ENCODE measurements at places on chromosomes 4 and X.

DNA sequence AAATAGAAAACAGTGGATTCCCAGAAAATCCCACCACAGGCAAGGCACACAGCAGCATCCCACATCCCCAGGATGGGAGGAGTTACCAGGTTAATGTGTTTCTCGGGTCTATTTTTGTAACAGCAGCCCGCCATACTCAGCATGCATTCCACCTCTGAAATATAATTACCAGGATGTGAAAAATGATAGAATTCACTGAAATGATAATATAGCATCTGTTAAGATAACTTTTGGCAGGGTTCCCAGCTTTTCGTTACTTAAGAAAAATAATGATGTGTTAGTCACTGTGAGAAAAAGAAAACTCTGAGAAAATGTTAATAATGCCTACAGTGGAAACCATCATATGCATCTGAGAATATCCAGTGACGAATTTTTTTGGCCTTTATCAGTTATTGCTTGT, 87.1 kb downstream of the VCX2 start:
- H3K27ac ChIP-seq: no peak overlapping the region
- H3K27me3 ChIP-seq: no peaks in the 10 kb centered on the region
- DNase-seq: no peak

- H3K36me3 ChIP-seq: no peaks in the 10 kb centered on the region
- peak overlapping the region; percentile 3 for H3K27ac ChIP-seq
- H3K4me1 ChIP-seq: peaks cover 10% of the 10 kb centered on the region
Measured at GRCh38 chr4:169410839-169411770, 140.3 kb upstream of the SH3RF1 start.

DNA sequence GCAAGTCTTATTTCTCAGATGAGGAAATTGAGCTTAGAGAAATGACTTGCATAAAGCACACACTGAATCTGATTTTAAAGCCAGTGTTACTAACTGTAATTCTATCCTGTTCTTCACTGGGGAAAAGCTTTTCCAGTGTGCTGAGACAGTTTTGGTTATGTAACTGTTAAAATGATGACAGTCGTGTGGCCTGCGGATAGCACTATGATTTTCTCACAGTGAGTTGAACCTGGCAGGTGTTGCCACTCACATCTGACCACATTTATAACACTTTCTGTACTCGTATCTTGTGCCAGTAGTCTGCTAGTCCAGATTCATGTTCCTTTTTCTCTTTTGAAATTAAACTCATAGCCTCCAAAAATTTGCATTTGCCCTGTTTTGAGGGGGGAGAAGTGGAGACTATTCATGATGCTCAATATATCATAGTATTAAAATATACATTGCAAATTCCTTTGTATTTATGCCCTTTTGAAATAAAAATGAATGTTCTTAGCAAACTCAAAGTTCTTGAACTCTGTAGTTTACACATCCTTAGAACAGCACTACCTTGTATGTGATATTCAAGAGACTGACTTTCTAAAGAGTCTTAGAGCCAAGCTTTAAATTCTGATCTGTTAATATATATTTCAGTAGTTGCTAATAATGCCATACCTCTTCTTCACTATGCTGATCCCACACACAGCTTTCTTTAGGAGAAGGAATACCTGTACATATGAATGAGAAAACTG, 132.3 kb downstream of the PDLIM5 start:
- no peak for DNase-seq
- no peak overlapping the region for H3K4me3 ChIP-seq
- H3K36me3 ChIP-seq: peaks cover 19% of the 10 kb centered on the region
- no peaks in the 10 kb centered on the region for H3K4me1 ChIP-seq

DNA sequence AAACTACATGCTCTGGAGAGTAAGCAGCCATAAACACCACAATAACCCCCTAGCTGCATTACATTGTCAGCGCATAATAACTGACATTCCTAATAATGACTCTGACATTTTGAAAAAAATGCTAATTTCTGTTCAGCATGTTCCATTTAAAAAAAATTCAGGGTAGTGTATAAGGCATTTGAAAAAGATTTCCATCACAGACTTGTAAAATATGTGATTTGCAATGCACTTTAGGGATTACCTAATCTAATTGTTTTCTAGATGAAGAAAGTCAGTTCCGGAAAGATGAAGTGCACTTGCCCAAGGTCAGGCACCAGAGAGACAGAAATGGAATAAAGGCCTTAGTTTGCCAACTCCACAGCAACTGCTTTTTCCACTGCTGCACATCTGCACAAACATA, 55.3 kb downstream of the FANCB start:
- H3K4me3 ChIP-seq: no peak overlapping the region
- no peak overlapping the region for H3K27ac ChIP-seq
- no peak for DNase-seq
- H3K27me3 ChIP-seq: no peaks in the 10 kb centered on the region

GRCh38 chr4:20319825-20320612, 68.3 kb downstream of the SLIT2 start:
- no peaks in the 10 kb centered on the region for H3K27me3 ChIP-seq
- no peaks in the 10 kb centered on the region for H3K4me1 ChIP-seq

GRCh38 chr4:100926039-100926717, 408.4 kb upstream of the EMCN start:
- H3K27me3 ChIP-seq: no peaks in the 10 kb centered on the region
- no peaks in the 10 kb centered on the region for H3K4me1 ChIP-seq
- no peak for DNase-seq
- no peaks in the 10 kb centered on the region for H3K36me3 ChIP-seq

DNA sequence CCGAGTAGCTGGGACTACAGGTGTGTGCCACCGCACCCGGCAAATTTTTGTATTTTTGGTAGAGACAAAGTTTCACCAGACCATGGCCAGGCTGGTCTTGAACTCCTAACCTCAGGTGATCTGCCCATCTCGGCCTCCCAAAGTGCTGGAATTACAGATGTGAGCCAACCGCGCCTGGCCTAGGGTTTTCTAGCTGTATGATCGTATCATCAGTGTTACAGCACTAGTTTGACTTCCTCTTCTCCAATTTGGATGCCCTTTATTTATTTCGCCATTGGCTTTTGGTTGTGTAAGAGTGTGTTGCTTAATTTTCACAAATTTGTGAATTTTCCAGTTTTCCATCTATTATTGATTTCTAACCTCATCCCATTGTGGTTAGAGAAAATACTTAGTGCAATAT, 5.2 kb downstream of the TKTL1 start:
- no peak overlapping the region for H3K4me3 ChIP-seq
- H3K27ac ChIP-seq: no peak overlapping the region
- no peaks in the 10 kb centered on the region for H3K27me3 ChIP-seq
- no peaks in the 10 kb centered on the region for H3K36me3 ChIP-seq

- H3K4me1 ChIP-seq: no peaks in the 10 kb centered on the region
- DNase-seq: no peak
- no peak overlapping the region for H3K27ac ChIP-seq
- no peaks in the 10 kb centered on the region for H3K36me3 ChIP-seq
- peaks cover 2% of the 10 kb centered on the region for H3K27me3 ChIP-seq
- no peak overlapping the region for H3K4me3 ChIP-seq
Measured at GRCh38 chr4:138275963-138276621, 33.9 kb upstream of the SLC7A11 start.

DNA sequence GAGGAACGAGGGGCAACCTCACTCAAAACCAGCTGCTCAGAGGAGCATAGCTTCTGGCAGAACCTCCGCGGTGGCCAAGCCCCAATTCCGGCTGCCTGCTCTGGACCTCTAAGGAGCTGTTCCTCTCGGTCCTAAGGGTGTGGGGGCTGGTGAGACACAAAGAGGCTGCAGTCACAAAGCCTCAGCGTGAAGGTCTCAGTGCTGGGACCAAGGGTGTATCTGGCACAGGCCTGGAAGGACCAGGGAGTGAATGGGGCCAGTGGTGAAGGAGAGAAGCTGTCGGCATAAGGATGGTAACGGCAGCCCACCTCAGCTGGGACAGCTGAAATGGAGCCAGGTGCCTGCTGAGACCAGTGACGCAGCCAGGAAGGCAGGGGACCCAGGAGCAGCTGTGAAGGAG, 5.3 kb downstream of the PDE6B start:
- H3K27ac ChIP-seq: no peak overlapping the region
- no peaks in the 10 kb centered on the region for H3K27me3 ChIP-seq
- no peaks in the 10 kb centered on the region for H3K36me3 ChIP-seq
- no peak for DNase-seq

DNA sequence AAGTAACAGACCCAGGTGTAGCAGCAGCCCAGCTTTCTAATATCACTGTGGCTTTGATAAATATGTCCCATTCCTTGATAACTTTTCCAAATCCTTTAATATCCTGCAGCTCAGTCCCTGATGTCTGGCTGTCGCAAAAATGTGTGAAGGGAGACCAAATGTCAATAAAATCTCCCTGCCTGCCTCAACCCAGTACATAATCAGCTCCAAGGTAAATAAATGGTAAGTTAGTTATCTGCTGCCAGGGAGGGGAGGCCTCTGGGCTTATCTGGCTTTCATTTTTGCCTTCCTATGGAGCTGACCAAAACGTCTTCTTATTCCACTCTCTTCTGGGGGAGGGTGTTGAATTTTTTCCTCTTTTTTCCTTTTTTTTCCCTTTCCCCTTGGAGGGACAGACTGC, 630.6 kb downstream of the MID1IP1 start:
- H3K4me3 ChIP-seq: no peak overlapping the region
- H3K36me3 ChIP-seq: no peaks in the 10 kb centered on the region
- no peaks in the 10 kb centered on the region for H3K27me3 ChIP-seq
- peaks cover 31% of the 10 kb centered on the region for H3K4me1 ChIP-seq
- no peak for DNase-seq

DNA sequence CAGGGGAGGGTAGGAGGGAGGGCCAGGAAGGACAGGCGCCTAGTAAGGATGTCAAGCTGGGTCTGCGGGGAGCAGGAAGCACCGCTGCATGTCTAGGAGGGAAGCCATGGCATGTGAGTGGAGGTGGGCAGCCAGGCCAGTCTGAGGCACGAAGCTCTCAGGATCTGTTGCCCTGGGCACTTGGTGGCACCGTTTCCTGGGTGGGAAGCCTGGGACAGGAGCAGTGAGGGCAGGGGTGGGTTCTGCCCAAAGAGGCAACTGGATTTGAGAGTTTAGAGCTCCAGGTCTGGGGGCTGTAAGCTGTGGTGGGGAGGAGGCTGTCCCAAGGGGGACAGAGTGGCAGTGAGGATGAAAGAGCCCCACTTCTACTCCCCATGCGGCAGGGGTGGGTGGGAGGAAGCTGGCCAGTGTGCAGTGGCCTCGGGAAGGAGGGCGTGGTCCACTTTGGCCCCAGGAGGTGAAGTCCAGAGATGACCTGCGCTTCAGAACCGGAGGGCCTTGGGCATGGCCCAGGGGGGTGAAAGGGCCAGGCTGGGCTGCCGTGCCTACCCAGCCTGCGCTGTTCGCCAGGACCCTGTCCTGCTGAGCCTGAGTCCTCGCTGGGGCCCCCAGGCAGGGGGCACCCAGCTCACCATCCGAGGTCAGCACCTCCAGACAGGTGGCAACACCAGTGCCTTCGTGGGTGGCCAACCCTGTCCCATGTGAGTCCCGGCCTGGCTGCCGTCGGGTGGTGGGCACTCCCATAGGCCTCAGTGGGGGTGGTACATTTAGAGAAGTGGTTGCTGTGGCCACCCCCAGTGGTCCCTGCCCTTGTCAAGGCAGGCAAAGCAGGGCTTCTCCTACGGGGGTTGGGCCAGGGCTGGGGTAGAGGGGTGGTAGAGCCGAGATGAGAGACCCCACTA, 8.3 kb upstream of the SRPK3 start:
- DNase-seq: no peak
- H3K4me1 ChIP-seq: peaks cover 1% of the 10 kb centered on the region
- no peaks in the 10 kb centered on the region for H3K27me3 ChIP-seq
- H3K4me3 ChIP-seq: no peak overlapping the region
- H3K36me3 ChIP-seq: no peaks in the 10 kb centered on the region

DNA sequence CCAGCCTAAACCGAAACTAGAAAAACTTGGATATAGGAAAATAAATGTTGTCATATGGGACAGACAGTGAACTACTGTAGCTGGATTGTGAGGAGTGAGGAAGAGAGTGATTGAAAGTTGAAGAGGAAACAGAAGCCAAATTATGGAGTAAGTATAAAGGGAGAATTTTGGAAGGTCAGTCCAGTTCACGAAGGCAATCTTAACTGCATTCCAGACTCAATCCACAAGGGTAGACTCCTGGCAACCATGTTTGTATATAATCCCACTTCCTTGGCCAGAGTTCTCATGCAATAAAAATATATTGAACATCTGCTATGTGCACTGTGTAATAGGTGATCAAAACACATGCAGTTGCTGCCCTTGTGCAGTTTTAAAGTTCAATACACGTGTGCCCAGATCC, 58.6 kb upstream of the CAMK2D start:
- no peak overlapping the region for H3K4me3 ChIP-seq
- H3K27me3 ChIP-seq: peaks cover 3% of the 10 kb centered on the region
- H3K36me3 ChIP-seq: no peaks in the 10 kb centered on the region
- H3K4me1 ChIP-seq: peaks cover 16% of the 10 kb centered on the region
- no peak overlapping the region for H3K27ac ChIP-seq

DNA sequence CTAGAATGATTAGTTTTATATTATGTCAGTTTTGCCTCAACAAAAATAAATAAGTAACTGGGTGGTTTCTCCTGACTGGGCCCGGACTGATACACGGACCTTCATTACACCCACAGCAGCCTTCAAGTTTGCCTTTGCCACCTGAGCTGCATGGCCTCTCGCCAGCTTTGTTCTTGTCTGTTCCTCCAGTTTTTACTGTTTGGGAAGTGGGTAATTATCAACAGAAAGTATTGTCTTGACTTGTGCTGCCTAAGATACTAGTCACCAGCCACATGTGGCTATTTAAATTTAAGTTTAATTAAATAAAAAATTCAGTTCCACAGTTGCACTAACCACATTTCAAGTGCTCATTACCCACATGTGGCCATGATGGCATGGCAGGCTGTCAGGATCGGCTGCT, 74.7 kb upstream of the INTU start:
- no peak overlapping the region for H3K4me3 ChIP-seq
- H3K4me1 ChIP-seq: no peaks in the 10 kb centered on the region
- no peaks in the 10 kb centered on the region for H3K27me3 ChIP-seq
- H3K27ac ChIP-seq: no peak overlapping the region
- DNase-seq: no peak

DNA sequence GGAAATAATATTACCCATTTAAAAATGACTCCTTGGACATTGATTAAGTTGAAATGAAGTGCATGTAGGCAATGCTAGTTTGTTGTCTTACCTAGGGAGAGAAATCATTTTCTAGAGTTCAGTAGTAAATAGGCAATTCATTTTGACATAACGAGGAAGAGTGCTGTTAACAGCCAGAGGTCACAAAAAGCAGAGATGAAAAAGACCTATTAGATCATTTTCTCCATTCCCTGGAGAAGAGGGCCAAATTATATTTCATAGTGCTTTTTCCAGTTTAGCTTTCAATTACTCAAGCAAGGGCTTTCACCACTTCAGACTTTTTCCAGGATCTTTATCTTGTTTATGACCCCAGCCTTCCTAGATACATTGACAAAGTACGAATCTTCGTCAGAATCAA, 374.3 kb upstream of the GALNT7 start:
- H3K4me1 ChIP-seq: no peaks in the 10 kb centered on the region
- H3K36me3 ChIP-seq: no peaks in the 10 kb centered on the region
- H3K27ac ChIP-seq: no peak overlapping the region

DNA sequence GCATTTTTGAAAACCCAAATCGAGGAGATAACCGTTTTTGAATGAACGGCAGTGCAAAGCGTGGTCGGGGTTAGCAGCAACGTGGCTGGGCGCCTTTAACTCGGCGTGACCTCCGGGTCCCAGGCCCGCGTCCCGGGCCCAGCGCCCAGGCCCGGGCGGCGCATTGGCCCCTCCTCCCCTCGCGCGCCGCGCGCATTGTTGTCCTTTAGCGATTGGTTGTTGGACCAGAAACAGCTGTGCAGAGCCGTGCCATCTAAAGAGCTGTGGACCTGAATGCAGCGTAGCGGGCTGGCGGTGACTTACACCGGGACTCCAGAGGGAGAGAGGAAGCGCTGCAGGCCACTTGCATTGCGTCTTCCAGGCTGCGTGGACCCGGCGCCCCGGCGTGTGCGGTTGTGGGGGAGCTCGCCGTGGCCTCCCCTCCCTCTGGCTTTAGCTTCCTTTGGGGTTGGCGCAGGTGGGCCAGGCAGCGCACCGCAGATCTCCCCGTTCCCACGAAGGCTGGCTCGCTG, at the start of gene STOX2:
TSS of gene STOX2 (plus strand) at position 227 of the 512 bp plus-strand sequence. CDS start 1,484 bp downstream, outside the sequence.
- peaks cover 9% of the 10 kb centered on the region for H3K4me1 ChIP-seq
- DNase-seq: no peak
- H3K4me3 ChIP-seq: no peak within 1 kb of the TSS

Measured in activated B cell treated with CpG ODN at 0.5 μM for 24 hours (primary cell).